ENCODE measurements at places on chromosomes 4 and X. TPM values are rescaled to one million over a fixed set of nuclear protein-coding genes. Genes with fewer than 3 reads are reported as not detected.

CT45A1 gene
- total RNA-seq: not detected

FOXR2 gene
- total RNA-seq: not detected

F8A3 gene
- 6.0 TPM for total RNA-seq

GPR34 gene
- total RNA-seq: 9.8 TPM

ATOH1 gene
- not detected for total RNA-seq

FRG1 gene
- 28.5 TPM for total RNA-seq

GRCh38 chr4:663046-663437 lies 11.0 kb downstream of the ATP5ME start:
- no peaks in the 10 kb centered on the region for H3K4me1 ChIP-seq
- H3K36me3 ChIP-seq: no peaks in the 10 kb centered on the region
- DNase-seq: no peak
- no peak overlapping the region for H3K27ac ChIP-seq

DNA sequence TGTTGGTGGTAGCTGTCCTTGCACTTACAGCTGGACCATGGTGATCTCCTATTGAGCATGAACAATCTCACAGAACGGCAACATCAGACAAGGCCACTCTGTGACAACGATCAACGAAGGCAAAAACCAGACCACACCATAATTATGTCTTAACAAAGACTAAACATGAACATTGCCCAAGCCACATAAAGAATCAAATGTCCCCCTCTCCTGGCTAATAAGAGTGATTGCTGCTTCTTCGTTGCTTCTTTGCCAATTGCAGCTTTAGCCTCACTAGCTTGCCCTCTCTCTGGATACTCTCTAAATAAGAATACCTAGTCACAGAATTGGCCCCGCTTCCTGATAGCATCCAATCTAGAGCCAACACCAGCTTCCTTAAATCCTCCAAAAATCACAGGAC lies 41.5 kb upstream of the PGRMC1 start:
- H3K27ac ChIP-seq: no peak overlapping the region
- no peaks in the 10 kb centered on the region for H3K36me3 ChIP-seq
- no peaks in the 10 kb centered on the region for H3K4me1 ChIP-seq
- DNase-seq: no peak
- H3K27me3 ChIP-seq: no peaks in the 10 kb centered on the region

DNA sequence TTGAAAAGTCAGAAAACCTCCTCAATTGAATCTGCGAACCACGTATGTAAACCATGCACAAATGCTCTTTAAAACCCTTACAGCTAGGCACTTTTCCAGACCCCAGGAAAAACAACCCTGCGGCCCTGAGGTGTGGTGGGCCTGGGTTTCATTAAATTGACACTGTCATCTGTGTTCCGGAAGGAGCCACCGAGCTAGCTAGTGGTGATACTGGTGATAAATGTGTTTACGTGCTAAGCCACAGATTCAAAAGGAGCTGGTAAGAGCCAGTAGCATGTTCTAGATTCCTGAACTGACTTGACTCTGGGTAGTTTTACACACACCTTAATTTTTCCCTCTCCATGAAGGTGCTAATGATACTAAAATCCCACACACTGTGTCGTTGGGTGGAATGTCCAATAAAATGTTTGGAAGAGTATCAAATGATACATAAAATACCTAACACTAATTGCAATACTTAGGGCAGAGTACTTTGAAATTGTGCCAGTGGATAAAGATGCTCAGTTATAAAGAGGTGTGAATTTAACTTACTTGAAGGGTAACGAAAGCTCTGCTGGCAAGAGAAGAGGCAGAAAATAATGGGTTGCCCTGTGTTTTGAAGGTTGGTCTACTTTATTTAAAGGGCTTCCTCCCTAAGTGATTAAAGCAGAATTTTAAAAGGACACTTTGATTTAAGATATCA lies 8.5 kb downstream of the SMS start:
- H3K36me3 ChIP-seq: no peaks in the 10 kb centered on the region
- peaks cover 5% of the 10 kb centered on the region for H3K27me3 ChIP-seq
- H3K4me1 ChIP-seq: peaks cover 14% of the 10 kb centered on the region

DNA sequence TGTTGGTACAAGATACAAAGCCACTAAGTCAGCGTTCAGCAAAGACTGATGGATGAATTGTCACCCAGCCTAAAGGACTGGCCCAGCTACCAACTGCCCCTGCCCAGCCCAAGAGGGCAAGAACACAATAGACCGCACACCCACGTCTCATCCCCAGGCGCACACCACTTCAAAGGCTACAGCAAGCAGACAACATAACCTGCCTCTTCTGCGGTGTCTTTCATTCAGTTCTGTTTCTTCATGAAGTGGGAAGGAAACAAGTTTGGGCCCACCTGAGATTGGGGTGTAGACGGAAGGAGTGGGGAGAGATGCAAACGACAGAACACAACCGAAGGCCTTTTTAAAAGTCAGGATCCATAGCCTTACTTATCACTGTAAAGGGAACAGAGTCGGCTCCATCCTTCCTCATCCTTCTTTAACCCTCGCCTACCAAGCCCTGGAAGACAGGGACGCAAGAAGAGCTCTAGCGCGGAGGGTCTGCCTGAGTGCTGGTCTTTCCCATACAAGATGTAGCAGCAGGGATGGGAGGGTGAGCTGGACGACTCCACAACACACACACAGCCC lies 691 bp downstream of the SCARB2 start:
- H3K4me3 ChIP-seq: peak overlapping the region; percentile 72
- peaks cover 13% of the 10 kb centered on the region for H3K4me1 ChIP-seq
- no peak for DNase-seq
- peak overlapping the region; percentile 87 for H3K27ac ChIP-seq
- no peaks in the 10 kb centered on the region for H3K36me3 ChIP-seq
- no peaks in the 10 kb centered on the region for H3K27me3 ChIP-seq

DNA sequence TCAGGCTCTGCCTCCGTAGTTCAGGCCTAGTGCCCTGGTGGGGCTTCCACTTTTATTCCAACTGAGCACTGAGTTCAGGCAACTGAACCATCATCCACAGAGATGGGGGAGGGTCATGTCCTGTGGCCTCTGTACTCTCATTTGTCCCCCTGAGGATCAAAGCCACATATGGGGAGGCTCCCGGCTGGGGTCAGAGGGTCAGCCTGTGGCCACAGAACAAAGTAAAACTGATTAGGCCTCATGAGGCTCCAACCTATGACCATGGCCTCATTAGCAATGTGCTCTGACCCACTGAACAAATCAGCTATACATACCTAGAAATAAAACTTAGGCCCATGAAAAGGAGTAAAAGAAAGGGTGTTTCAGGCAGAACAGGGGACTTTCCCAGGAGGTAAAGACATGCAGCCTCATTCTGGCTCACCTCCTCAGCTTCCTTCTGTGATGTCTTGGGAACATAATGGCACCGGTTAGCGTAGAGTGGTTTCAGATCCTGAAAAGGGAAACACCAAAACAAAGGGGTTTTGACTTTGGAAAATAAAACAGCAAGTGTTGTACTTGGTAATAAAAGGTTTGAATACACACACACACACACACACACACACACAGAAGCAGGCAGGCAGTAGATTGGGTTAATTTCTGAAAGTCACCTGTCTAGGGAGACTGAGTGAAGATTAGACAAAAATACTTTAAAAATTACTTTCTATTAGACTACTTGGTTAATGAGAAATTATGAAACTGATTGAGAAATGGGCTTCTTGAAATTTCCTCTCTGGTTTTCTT lies 24.3 kb downstream of the TMEM255A start:
- no peak for DNase-seq
- H3K27ac ChIP-seq: no peak overlapping the region
- H3K4me3 ChIP-seq: no peak overlapping the region
- H3K4me1 ChIP-seq: no peaks in the 10 kb centered on the region
- H3K36me3 ChIP-seq: no peaks in the 10 kb centered on the region

GRCh38 chr4:182575225-182575624 lies 332.0 kb downstream of the TENM3 start:
- no peaks in the 10 kb centered on the region for H3K36me3 ChIP-seq
- no peak overlapping the region for H3K4me3 ChIP-seq
- no peak overlapping the region for H3K27ac ChIP-seq
- peak; percentile 61 for DNase-seq
- peaks cover 43% of the 10 kb centered on the region for H3K27me3 ChIP-seq
- H3K4me1 ChIP-seq: peaks cover 5% of the 10 kb centered on the region

- no peak for DNase-seq
- no peaks in the 10 kb centered on the region for H3K27me3 ChIP-seq
- H3K27ac ChIP-seq: no peak overlapping the region
- H3K4me1 ChIP-seq: no peaks in the 10 kb centered on the region
Observed at GRCh38 chr4:140344101-140344500, 29.3 kb upstream of the SCOC start.
